Hippocampal formation (tissue), 2 donors: ENCODE measurements at places on chromosomes 3 and 15.

- no peak for DNase-seq
These were observed 105.0 kb downstream of the IQCH start for GRCh38 chr15:67359431-67360079.

GRCh38 chr15:86203462-86203861, 123.8 kb downstream of the AGBL1 start:
- DNase-seq, result no peak

DNA sequence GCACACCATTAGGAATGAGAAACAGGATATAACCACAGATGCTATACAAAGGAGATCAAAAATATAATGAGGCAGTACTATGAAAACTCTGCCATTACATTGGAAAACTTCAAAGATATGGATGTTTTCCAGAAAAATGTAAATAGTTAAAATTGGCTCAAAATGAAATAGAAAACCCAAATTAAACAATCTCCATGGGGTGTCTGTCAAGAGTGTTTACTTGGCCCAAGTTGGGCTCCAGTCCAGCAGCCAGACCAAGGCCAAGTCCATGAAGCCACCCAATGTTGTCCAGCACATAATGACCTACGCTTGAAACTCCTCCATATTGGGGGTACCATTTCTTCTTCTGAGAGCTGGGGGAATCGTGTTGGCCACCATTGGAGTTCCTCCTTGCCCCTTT, 37.1 kb downstream of the CTXND1 start:
- no peak for DNase-seq

- DNase-seq, result no peak
These were observed 4.4 kb downstream of the ITIH3 start for GRCh38 chr3:52798978-52799476.

- no peak for DNase-seq
These were observed 473.5 kb downstream of the RBMS3 start for GRCh38 chr3:29754346-29754745.

GRCh38 chr3:124089214-124089613, 97.3 kb upstream of the ROPN1 start:
- no peak for DNase-seq

DNA sequence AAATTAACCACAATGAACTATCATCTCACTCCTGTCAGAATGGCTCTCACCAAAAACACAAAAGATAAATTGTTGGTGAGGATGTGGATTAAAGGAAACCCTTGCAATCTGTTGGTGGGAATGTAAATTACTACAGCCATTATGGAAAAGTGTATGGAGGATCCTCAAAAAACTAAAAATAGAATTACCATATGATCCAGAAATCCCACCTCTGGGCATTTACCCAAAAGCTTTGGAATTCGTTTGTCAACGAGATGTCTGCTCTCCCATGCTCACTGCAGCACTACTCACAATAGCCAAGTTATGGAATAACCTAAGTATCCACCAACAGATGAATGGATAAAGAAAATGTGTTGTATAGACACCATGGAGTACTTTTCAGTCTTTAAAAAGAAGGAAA, 21.6 kb downstream of the FSIP1 start:
- DNase-seq, result no peak

DNA sequence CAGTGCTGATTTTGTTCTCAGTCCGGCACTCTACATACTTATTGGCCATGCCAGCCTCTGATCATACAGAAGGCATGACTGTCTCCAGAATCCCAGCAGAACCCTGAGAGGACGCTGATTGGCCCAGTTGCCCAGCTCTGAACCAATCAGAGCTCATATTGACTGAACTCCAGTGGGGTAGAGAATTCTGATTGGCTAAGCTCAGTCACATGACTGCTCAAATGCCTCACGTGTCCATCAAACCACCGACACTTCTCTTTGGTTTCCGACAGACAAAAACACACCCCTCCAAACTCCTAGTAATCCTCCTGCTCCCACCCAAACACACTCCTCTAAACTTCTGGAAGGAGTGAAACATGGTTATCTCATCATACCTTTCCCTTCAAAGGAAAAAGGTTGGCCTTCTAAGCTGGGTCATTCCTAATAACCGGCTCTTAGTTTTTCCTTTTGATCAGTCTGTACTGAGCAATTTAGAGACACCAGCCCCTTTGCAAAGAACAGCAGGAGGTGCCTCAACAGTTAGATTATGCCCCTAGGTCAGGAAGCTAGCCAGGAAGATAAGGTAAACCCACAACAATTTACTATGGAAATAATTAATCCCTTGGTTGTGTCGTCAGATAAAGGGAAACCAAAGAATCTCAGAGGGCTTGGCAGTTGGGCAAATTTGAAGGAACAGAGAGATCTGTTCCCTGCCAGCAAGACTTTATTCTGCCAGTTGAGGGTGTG, 187.8 kb downstream of the TLE3 start:
- no peak for DNase-seq

DNA sequence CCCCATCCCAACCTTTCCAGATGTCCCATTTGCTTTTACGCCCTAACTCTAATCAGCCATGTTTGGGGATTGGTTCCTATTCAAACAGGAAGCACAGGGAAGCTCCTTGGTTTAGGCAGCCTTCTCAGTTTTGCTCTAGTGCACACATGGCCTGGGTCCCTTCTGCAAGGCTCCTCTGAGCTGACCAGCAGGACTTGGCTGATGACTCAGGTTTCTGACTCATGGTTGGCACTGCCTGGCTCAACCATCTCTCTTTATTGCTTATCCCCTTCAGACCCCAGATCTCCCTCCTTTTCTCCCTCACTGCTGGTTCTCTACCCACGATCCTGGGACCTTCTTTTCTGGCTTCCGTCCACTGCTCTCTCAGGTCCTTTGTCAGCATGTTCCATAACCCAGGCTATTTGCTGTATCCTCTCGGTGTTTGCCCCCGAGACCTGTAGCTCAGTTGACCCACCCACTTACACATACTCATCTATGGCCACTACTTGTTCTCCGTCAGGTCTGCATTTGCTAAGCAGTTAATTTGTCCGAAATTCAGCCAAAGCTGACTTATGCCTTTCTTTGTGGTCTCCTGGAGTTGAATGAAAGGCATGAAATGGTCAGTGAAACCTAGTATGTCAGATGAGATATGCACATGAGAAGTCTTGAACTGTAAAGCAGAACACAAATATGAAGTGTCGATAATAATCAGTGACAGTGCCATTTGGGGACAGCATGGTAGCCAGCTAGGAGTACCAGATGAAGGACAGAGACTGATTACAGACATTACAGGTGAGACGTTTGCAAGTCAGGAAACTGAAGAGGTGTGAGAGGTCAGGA, 323.5 kb upstream of the ROPN1 start:
- DNase-seq, result no peak

DNA sequence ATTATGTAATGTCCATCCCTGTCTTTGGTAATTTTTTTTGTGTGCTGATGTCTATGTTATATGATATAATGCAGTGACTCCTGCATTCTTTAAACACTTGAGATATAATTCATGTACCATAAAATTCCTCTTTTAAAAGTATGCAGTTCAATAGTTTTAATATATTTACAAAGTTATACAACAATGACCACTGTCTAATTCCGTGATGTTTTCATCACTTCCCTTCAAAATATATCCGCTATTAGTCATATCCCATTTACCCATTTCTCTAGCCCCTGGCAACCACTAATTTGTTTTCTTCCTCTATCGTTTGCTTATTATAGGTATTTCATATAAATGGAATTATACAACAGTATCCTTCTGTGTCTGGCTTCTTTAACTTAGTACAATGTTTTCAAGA, 64.9 kb upstream of the SUCLG2 start:
- DNase-seq, result no peak

- DNase-seq, result peak; percentile 28
These were observed 187.6 kb downstream of the NLGN1 start for GRCh38 chr3:173584838-173585831.

DNA sequence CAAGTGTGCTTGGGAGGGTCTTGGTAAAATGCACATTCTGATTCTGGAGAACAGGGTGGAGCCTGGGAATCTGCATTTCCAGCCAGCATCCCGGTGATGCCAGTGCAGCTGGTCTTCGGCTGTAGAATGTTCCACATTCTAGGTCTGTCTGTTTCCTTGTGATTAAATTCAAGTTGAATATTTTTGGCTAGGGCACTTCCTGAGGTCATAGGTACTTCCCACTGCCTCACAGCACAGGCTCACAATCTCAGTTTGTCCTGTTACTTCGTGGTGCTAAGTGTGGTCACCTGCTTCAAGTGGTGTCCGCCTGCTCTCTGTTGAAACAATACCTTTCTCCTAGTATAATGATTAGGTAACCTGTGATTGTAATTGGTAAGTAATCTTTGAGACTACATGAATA, 40.1 kb downstream of the FLNB start:
- no peak for DNase-seq

DNA sequence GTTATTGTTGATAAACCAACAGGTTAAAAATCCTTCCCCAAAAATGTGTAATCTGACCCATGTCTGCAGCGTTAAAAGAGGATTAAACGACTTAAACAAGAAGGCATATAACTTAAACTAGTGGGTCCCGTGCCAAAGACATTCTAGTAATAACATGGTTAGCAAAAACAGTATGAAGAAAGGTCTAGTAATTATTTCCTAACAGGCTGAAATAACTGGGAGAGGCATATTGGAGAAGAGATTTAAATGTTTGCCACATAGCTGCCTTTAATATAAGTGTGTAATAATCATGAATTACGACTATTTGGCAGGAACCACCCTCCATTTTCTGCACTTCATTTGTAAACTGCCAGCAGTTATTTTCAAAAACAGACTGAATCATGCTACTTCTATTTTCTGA, 67.7 kb upstream of the CSPG5 start:
- DNase-seq, result no peak

DNA sequence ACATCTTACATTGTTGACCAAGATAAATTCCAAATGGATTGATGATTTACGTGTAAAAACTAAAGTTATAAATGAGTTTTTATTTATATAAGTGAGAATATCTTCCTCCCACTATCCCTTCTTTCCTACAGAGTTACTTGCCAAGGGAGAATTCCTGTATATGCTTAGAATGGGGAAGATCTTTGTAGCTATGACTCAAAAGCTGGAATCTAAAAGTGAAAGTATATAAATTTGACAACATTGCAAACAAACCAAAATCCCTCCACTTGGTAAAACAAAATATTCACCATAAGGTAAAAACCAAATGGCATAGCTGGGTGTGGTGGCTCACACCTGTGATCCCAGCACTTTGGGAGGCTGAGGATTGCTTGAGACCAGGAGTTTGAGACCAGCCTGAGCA, 52.7 kb upstream of the GCNT3 start:
- no peak for DNase-seq

DNA sequence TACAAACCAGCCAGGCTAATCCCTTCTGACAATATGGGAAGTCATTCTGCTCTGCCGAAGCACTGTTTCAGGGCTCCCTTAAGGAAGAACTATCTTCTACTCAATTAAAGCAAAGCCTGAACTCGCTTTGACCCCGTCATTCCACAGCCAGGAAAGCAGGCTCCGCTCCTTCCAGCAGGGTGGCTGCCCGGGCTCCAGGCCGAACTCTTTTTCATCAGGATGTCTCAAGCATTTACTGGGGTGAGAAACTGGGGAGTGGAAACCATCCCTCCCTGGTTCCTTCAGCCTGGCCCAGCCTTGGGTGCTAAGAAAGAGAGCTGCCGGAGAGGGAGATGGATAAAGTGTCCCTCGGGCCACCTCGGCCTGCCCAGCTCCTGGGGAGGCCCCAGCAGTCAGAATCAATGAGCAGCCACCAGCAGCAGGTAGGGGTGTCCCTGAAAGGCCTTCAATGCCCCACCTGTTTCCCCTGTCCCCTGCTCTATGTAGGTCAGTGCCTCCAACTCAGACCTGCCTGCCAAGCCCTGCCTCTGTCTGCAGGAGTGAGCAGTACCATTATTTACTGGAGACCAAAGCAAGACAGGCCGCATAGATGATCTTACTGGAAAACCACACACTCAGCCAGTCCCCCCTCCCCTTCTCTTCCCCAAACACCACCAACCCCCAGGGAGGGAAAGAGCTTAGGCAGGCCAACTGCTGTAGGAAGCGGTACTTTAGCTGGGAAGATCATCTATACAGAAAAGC, 225.6 kb upstream of the TLE3 start:
- DNase-seq, result no peak

- DNase-seq, result no peak
These were observed 9.1 kb upstream of the IGDCC3 start for GRCh38 chr15:65386886-65387285.

GRCh38 chr3:31288224-31288623, 244.5 kb upstream of the STT3B start:
- DNase-seq, result no peak

- DNase-seq, result no peak
These were observed 305.0 kb downstream of the NLGN1 start for GRCh38 chr3:173702561-173702960.

DNA sequence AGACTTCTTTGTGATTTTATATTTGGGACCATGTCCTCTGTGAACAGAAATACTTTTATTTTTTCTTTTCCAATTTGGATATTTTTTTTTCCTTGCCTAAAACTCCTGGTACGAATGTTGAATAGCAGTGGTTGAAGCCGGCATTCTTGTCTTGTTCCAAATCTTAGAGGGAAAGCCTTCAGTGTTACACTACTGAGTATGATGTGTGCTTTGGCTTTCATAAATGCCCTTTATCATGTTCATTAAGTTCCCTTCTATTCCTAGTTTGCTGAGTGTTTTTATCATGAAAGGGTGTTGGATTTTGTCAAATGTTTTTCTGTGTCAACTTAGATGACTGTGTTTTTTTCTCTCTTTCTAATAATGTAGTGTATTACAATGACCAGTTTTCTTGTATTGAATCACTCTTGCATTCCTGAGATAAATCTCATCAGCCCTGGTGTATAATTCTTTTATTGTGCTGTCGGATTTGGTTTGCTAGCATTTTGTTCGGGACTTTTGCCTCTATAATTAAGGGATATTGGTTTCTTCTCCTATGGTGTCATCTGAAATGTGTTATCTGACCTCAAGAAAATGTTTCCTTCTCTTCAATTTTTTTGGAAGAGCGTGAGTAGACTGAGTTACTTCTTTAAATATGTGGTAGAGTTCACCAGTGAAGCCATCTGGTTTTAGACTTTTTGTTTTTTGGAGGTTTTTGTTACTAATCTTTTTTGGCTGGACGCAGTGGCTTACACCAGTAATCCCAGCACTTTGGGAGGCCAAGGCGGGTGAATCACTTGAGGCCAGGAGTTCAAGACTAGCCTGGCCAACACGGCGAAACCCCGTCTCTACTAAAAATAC, 33.3 kb downstream of the MAP1A start:
- DNase-seq, result no peak

- no peak for DNase-seq
These were observed 14.1 kb upstream of the CA12 start for GRCh38 chr15:63395730-63396151.

GRCh38 chr15:24877174-24877573, 77.6 kb upstream of the SNRPN start:
- DNase-seq, result no peak

DNA sequence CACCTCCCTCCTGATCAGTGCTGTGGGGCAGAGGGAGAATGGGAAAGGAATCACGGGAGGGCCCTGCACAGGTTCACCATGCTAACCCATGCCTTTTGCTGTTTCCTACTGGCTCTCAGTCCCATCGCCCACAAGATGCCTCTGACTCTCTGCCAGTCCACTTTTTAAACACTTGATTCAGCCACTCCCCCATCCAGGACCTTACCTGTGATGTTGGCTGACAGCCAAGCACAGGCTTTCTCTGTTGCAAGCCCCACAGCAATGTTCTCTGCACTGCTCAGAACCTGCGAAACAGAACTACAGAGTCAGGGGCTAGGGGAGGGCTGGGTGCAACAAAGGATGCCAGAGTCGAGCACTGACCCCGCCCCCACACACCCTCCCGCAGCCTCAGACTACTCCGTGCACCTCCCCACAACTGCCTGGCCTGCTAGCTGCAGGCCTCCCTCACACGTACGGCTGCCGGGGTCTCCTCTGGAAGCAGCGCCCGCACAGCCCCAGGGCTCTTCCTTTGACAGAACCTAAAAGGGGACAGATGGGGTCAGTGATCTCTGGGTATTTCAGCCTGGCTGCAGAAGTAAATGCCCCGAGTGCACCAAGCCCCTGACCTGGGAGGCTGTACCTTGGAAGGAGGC, 9.1 kb downstream of the CDAN1 start:
- DNase-seq, result no peak
